Pulmonary artery endothelial cell (primary cell): ENCODE measurements at places on chromosomes 3 and 15. TPM values are rescaled to one million over a fixed set of nuclear protein-coding genes. Genes with fewer than 3 reads are reported as not detected.

- no peak for DNase-seq
Observed at GRCh38 chr15:40600956-40601355, 6.9 kb downstream of the KNL1 start.

- DNase-seq: no peak
Observed at GRCh38 chr15:99717161-99718009, 15.9 kb downstream of the LYSMD4 start.

Gene IL5RA
- total RNA-seq: not detected in 2 replicates

DNA sequence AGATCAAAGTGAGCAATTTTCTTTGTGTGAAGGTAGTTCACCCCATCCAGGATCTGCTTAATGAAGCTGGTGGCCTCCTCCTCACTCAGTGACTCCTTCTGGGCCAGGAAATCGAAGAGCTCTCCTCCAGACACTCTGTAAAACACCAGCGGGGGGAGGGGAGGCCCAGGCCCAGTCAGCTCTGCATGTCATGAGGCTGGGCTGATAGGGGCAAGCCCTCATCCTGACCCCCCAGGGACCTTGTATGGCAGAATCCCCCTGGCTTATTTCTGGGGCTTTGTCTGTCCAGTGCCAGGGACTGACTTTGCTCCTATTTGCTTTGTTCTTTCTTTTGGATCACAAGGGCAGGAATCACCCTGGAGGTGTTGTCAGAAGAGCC is 74.9 kb downstream of the DAPK2 start:
- no peak for DNase-seq

DNA sequence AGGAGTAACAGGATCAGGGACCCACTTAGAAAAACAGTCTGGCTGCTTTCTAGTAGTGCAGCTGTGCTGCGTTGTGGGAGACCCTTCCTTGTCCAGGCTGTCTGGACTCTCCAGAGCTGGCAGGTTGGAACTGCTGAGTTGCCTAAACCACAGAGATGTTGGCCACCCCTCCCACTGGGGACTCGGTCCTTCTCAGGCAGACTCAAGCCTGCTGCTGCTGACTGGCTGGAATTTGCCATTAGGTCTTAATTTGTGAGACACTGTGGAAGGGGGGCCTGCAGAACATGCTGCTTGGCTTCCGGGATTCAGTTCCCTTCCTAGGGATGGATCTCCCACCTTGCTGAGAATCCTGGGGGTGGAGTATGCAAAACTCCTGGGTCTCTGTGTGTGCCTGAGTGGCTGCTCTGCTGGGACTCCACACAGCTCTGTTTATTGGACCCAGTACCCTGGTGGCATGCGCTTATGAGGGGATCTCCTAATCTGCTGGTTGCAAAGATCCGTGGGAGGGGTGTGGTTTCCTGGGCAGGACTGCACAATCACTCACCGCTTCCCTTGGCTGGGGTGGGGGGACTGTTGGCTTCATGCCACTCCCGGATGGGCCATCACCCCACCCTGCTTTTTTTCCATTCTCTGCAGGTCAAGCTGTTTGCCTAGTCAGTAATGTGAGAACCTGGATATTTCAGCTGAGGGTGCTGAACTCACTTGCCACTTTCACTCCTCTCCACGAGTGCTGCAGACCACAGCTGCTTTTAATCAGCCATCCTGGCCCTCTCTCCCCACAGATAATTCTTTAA is 150.5 kb downstream of the CFAP20DC start:
- no peak for DNase-seq

Gene IGSF11
- not detected in 2 replicates for total RNA-seq

DNA sequence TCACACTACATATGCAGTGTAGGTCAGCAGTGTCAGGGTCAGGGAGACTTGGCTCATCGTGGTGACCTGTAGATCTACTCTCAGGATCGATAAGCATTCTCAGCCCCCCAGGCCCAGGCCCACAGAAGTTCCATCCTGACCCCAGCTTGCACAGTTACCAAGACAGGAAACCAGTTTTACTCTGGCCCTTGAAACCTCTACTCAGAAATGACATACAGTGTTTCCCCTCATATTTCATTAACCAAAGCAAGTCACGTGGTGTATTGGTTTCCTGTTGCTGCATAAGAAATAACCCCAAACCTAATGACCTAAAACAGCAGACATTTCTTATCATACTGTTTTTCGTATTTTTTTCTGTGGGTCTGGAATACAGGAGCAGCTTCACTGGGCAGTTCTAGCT is 242.2 kb downstream of the SLCO3A1 start:
- DNase-seq: no peak

DNA sequence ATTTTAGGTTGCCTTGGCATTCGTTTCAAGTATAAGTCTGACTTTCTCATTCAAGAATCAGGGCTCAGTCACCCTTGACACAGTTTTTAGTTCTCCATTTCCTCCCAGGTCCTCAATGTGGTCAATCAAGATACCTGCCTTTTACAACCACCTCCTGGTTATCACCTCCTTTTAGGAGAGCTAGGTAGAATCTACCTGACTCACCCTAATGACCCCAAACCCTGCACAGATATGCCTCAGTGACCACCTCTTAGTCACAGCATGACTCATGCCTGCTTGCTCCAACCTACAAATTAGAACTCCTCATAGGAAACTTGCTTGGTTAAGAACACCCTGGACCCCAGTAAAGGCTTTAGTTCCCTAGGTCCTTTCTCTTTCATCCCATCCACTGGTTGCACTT is 22.5 kb downstream of the DMXL2 start:
- no peak for DNase-seq

Gene TMCO5A
- total RNA-seq: not detected in 2 replicates

- DNase-seq: no peak
Observed at GRCh38 chr3:23800731-23801130, 5.0 kb upstream of the UBE2E1 start.

Gene SERPINI2
- not detected in 2 replicates for total RNA-seq
